Fibroblast of skin of right biceps (primary cell): ENCODE measurements at places on chromosomes 2 and 18.
A peak's percentile ranks its signal among the peaks of the same experiment; 100 is the strongest.

- DNase-seq, result no peak
Measured at GRCh38 chr2:230697676-230698075, 15.0 kb upstream of the CAB39 start.

- no peak for DNase-seq
Measured at GRCh38 chr2:191951832-191952231, 104.9 kb upstream of the CAVIN2 start.

GRCh38 chr2:52537588-52537987, 1230.0 kb upstream of the CHAC2 start:
- DNase-seq, result no peak

DNA sequence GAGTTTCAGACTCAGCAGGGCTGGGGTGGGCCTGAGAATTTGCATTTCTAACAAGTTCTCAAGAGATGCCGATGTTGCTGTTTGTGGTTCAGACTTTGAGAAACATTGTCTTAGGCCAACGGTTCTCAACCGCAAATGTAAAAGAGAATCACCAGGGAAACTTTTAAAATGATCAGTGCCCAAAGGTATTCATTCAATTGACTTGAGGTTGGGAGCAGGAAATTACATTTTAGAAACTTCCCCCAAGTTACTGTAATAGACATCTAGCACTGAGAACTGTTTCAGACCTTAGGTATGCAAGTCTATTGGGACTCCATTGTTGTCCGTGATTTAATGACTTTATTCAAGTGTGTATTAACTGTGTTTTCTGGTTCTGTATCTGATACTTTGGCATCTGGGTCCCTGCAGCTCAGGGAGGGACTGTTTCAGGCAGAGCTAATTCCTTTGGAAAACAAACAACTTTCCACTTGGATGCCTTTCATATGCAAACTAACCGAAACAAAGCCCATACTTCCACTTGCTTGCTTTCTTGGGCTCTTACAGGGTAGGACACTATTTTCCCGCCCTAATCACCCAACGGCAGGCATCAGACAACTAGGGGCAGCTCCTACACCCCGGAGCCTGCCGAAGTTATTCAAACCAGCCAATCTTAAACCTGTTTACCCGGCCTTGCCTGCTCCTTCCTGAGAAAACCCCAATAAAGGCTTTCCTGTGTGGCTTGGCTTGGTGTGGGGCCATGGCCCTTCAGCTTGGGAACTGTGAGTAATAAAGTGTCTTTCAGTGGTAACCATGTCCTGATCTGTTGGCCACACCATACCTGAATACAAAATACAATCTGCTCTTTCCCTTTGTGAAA, 97.6 kb downstream of the POLE4 start:
- DNase-seq, result peak; percentile 85

- DNase-seq, result no peak
Measured at GRCh38 chr2:30636311-30636710, 170.9 kb downstream of the CAPN13 start.

DNA sequence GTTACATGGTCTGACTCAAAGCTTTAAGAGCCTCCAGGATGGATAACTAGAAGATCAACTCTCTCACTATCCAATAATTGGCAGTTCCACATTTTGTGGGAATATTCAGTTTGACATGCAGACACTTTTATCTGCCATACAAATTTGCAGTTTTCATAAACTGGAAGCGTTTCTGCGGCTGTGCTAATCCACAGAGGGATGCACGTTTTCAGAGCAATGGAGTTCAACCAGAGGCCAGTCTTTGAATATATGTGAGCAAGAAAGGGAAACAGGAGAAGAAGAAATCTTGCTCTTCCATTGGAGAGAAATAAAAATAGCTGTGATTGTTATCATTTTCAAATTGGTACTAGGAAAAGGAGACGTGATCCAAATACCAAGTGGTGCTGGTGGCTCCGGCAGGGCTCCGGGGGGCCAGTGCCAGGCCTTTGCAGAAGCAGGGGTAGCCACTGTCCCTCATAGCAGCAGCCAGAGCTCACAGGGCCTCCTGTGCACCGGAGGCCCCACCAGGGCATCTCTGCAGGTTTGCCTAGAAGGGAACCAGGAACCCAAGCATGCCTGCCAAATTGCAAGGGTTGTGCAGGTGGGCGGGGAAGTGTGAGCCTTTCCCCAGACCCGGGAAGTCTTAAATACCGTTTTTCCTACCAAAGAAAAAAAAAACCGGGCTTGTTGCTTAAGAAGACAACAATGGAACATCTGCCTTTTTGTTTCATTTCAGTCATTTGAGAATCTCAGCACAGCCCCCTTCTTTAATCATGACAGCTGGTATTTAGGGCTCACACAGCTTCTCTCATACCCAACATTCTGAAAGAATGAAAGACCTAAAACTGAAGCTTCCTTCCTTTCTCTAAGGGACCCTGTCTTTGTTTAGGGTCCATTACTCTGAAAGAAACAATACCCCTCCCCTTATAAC, 791.1 kb upstream of the SOX11 start:
- DNase-seq, result no peak

DNA sequence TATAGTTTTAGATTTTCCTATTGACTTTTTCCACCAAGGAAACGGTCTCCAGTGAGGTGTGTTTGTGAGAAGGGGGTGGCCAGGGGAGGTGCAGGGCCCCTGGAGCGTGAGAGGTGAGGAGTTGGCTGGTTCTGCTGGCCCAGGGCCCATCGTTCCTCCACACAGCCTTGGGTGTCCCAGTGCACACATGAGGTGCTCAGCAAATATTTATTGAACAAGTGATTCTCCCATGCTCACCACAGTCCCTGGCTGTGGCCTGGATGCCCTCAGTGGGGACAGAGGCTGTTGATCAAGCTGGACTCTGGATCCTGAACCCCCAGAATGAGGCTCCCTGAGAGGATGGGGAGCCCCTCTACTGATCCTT, 5.0 kb downstream of the HAAO start:
- DNase-seq, result no peak

DNA sequence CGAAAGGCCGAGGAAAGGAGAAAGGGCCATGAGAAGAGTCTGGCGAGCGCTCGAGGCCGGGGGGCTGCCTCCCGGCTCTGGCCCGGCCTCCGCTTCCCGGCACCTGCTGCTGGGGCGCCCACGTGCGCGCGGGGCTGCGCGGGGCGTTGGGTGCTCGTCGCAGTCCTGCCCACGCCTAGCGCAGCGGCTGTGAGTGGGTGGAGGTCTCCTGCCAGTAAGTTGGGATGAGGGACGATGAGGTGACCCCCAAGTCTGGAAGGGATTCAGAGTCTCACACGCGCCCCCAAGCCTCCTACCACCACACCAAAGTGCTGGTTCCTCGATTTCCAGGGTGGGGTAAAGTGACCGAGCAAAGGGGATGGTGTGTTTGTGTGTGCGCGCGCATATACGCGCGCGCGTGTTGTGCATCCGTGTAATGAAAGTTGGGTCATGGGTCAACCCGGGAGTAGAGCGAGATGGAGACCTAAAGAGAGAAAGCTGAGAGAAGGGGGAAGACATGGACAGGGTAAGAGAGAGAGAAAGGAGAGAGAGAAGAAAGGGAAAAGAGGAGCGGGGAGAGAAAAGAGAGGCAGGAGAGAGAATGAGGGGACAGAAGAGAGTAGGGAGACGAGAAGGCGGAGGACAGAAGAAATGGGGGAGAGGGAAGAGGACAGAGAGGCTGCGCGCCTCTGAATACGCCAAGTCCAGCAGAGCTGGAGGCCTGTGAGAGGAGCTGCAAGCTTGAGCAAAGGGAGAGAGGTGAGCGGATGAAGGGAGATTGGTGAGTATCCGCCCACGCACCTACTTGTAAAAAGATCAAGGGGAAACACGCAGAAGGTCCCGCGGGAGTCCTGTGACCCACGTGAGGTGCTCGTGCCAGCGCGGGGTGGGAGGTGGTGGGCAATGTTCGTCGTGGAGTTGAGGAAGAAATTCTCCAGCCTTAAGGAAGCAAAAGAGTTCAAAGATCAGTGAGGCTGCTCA, 1.7 kb upstream of the NETO1 start:
- no peak for DNase-seq

GRCh38 chr2:68693951-68694350, 40.7 kb upstream of the ARHGAP25 start:
- DNase-seq, result no peak

- no peak for DNase-seq
Measured at GRCh38 chr2:47595687-47596086, 187.3 kb upstream of the MSH6 start.

DNA sequence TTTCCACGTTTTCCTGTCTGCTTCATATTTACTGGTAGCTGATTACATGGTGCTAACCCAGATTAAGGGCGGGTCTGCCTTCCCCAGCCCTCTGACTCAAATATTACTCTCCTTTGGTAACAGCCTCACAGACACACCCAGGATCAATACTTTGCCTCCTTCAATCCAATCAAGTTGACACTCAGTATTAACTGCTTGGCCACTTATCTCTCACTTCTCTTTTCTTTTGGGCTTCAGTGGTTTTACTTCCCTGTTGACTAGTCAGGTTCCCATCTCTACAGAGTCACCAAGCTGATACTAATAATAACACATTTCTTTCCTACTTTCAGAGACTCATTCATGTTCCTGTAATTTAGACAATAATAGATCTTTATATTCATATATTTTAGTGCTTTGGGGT, 302.2 kb upstream of the MAP2 start:
- no peak for DNase-seq

DNA sequence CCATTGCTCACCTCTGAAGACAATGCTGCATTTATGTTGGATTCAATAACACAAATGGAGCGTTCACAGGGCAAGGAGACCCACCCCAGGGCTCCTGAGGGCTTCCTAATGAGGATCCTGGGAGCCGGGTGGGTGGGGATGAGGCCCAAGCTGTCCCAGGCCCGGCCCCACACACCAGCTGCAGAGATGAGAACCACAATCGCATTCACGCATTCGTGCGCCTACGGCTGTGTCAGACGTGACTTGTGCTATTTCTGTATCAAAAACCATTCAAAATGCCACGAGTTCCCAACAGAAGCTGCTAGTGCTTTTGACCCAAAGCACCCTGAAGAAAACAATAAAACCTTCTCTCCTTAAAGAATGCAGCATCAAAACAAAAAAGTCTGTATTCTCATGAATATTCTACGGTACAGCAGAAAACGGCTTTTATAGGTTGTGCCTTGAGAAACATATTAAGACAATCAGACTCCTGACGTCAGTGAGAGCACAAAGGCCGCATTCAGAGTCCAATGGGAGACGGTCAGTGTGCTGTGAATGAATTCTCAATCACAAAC, 205.4 kb downstream of the HDAC4 start:
- DNase-seq, result no peak

GRCh38 chr2:169571571-169571970, 2.1 kb downstream of the FASTKD1 start:
- no peak for DNase-seq

DNA sequence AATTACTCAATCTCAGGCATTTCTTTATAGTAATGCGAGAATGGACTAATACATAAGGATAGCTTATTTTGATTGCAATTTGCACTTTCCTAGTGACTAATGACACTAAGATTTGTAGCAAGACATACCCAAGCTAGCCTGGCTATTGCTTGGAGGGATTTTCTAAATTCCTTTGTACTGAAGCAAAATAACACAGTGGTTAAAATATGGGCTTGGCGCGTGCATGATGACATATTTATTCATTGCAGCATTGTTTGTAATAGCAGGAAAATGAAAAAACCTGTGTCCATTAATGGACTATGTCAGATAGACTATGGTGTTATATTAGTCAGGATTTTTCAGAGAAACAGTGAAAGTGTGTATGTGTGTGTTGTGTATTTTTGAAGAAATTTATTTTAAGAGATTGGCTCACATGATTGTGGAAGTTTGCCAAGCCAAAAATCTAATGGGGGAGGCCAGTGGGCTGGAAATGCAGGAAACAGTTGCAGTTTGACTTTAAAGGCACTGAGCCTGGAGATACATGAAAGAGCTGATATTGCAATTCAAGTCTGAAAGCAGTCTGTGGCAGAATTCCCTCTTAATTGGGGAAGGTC, 16.7 kb upstream of the LAPTM4A start:
- DNase-seq, result peak; percentile 98

DNA sequence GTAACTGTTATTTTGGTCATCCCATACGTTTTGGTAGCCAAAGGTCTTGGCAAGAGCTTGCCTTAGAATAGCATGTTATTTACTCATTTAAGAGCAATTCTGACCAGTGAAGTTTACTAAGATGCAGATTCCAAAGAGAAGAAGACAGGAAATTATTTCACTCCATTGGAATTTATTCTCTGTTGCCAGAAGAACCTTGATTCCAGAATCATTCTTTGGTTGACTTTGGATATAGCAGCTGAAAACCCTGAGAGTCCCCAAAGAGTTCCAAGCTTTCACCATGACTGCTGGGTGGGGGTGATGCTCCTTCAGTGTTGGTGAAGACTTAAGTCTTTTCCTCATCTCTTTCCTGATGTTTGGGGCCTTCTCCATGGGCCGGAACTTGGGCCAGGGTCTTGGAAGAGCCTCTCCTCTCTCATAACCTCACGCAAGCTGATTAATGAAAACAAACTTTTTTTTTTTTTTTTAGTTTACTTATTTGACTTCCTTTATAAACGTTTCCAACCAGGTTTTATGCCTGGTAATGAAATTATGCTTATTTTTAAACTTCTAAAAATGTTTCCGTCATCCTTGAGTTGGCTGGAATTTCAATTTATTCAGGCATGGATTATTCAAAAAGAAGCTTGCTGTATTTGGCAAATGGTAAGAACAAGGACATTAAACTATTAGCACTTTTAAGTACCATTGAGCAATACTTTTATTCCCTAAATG, 192.0 kb downstream of the MTX2 start:
- peak; percentile 86 for DNase-seq
